Activated CD4-positive, alpha-beta T cell treated with anti-CD3 and anti-CD28 coated beads, Interleukin-2, amount 50 U/mL, for 24 hours (primary cell): ENCODE measurements at places on chromosomes 1 and 21.

DNA sequence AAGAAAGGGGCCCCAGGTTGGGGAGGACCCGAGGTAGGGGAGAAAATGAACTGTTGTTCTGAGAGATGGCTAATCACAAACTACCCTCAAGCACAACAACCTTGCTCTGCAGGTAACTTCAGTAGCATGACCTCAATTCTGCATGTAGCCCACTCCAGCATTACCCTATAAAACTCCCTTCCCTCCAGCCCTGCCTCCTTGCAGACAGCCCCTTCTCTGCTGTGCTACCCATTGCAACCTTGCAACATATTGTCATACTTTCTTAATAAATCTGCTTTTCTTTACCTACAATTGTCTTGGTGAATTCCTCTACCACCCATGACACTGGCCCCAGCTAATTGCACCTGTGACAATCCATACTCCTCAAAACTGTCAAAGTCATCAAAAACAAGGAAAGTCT, 428.9 kb downstream of the MATN1 start:
- no peak for DNase-seq

DNA sequence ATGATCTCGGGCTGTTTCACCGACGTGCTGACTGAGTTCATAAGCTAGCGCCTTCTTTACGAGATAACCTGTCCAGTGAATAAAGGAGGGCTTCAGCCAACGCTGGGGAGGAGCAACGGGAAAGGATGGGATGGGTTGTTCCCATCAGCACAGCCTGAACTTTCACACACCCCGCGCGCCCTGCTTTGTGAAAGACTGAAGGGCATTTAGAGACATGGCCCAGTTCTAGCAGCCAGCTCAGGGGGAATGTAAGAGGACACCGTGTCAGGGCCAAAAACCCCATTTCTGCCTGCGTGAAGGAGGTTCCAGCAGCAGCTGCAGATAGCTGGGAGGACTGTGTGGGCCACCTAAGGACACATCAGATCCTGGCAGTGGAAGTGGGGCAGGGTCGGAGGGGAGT, 255.1 kb upstream of the RAB4A start:
- DNase-seq: no peak

- no peak for DNase-seq
Observed at GRCh38 chr1:78072216-78072615, 26.4 kb downstream of the GIPC2 start.

DNA sequence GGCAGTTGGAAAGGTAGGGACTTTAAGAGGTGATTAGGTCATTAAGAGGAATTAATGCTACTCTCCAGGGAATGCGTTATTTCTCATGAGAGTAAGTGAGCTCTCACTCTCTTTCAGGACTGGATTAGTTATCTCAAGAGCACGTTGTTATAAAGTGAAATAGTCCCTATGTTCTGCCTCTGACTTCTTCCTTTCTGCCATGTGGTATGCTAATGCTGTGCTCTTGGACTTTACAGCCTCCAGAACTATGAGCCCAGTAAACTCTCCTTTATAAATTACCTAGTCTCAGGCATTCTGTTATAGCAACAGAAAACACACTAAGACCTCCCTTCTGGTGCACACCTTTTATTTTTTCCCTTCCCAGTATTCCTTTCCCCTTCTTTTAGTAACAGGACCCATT, 187.8 kb downstream of the NR5A2 start:
- DNase-seq: no peak

DNA sequence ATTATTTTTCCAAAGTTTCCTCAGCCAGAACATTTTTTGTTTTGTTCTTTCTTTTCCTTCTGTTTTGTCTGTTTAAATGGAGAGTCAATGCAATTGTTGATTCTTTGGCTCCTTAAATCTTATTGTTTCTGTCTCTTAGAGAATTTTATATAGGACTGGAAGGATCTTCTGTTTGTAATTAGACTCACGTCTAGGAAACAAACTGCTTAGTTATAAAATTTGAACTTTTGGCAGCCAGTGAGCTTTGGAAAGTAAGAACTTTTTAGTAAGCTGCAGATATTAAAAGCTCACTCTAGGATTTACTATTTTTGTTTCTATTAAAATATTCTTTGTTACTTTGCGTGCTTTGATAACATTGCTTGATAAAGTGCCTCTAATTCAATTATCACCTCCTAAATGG, 109.8 kb upstream of the HNRNPU start:
- no peak for DNase-seq

GRCh38 chr1:201408176-201408833, 9.2 kb upstream of the LAD1 start:
- peak; percentile 53 for DNase-seq

- no peak for DNase-seq
Observed at GRCh38 chr1:153795934-153796785, 21.0 kb downstream of the SLC27A3 start.

DNA sequence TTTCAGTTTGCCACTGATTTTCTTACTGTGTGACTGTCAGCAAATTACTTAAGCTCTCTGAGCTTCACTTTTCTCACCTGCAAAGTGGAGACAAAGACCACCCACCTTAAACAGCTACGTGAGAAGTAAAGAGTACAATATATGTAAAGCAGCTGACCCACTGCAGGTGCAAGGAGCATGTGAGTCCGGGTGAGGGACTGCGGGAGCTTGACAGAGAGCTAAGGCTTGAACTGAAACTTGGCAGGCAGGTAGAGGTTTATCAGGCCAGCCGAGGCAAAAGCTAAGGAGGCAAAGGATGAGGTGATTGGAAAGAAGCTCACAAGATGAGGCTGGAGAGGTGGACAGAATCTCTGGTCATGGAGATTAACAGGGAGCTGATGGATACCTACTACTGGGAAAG, 36.6 kb downstream of the NIBAN1 start:
- no peak for DNase-seq

DNA sequence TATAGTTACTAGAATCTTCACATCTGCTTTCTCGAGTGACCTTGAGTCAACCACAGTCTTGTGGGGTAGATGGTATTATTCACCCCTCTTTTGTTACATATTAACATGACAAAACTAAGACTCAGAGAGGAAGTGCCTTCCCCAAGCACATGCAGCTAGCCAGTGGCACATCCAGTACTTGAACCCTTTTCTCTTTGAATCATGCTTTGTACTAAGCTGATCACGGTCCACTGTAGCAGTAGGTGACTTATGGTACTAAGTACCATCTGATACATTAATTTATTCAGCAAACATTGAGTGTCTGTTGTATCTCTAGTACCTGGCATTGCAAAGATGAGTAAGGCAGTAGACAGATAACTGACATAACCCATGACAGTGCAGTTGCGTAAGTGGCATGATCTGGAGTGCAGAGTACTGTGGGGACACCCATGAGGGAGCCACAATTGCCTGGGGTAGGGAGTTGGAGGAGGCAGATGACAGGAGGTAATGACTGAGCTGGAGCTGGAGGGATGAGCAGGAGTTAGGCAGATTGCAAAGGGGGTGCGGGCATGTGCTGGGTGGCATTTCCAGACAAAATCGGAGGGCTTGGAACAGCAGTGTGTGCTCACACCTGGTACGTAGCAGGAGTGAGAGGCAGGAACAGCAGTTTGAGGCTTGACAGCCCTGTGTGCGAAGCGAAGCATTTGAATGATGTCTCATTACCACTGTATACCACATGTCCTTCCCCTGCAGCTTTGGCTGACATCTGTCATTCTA, 29.8 kb downstream of the UCK2 start:
- no peak for DNase-seq

DNA sequence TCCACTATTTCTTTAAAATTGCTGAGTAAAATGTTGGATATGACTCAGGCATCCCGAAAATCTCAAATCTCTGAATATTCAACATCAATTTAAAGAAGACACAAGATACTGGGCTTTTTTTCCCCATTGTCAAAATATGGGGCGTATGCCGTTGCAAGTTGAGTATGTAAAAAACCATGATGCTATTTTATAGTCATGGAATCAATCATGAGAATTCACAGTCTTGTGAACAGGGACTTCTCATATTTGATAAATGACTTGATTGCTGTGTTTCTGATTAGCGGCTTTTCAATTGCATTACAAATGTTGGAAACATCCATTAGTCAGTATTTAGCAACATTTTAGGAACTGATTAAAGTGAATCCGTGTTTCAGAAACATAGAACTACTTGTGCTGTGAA, 45.3 kb downstream of the SETD4 start:
- no peak for DNase-seq

DNA sequence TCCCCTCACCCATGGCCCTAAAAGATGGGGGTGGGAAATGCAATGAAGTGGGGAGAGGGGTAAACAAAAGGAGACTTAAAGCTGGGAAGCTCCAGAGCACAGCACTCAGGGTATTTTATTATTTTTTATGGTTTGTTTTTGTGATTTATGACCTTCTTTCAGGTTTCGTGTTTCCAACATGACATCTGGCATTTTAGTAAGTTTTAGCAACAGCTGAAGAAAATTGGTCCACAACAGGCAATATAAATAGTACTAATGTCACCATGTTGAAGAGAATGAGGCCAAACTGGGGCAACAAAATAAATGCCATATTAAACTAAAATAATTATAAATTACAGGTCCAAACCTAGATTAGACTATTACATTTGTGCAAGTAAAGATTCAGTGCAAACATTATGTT, 56.3 kb downstream of the TBX15 start:
- no peak for DNase-seq

DNA sequence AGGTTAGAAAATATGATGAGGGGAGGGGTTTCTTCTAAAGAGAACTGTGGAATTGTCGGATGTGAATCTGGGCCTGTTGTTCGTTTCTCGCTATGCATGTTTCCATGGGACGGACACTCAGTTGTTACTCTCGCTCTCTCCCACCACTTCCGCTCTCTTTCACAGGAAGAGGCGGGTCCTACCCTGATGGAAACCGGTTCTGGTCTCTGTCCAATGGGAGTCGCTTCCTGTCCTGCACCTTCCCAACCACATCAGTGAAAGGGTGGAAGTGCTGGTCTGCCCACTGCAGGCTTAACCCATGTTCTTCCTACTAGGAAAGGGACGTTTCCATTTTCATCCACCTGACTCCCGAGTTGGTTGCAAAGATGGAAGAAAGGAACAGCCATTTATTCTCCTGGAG, 119.4 kb downstream of the KCNJ15 start:
- DNase-seq: no peak

DNA sequence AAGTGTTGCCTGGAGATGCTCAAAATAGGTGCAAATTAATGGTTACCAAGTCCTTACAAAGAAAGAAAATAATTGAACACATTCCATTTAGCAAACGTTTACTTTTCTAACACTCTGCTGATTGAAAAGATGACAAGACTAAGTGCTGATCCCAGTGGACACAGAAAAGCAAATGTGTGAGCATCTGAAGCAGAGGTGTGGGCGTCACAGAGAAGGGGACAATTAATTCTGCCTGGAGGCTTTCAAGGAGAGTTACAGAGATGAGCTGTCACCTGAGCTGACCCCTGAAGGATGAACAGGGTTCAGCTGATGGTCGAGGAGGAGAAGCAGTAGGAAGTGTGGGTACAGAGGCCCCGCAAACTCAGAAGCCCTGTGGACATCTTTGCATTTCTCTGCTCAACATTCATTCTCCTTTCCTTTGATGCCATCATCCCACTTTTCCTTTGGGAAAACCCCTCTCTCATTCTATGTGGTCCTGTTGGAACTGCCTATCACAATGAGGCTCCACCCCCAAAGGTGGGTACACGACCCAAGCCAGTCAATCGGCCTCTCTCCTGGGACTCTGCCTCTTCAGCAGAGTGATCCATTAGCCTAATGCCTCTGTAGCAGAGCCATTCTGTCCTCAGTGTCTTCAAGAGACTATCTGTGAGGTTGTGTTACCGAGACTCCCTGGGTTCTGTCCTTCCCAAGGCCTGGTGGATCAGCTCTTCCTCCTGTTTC, 17.2 kb upstream of the PLA2G2E start:
- no peak for DNase-seq

DNA sequence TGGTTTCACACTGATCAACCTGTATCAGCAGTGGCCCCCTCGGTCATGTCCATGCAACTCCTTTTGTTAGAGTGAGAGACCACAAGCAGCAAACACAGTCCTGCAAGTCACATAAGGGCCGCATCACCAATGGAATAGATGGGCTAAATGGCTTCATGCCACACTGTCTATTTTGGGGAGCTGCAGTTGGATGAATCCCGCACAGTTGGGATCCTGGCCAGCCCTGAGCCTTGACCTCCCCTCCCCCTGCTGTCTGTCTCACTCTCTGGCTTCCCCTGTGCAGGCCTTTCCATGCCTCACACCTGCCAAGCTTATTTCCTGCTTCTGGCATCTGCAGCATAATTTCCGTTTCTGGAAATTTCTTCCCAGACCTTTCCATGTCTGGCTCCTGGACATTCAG, 57.0 kb downstream of the CNIH3 start:
- DNase-seq: no peak

DNA sequence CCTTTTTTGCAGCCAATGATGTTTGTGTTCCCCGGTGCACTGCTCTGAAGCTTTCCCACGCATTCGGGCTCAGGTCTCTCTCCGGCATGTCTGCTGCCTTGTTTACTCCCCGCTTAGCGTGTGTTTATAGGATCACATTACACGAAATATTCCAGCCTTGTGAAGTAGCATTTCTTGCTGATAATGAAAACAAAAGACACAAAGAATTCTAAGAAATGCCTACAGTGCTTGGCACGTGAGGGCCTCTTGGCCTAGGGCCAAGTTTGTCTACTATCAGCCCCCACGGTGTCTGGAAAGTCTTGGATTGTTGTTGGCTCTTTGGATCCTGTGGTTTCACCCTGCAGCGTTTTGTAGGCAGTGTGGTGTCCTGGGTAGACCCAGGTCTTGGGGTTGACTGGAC, 11.2 kb upstream of the GSTM4 start:
- no peak for DNase-seq
